ENCODE measurements at places on chromosomes 1 and 21. TPM values are rescaled to one million over a fixed set of nuclear protein-coding genes. Genes with fewer than 3 reads are reported as not detected.
A peak's percentile ranks its signal among the peaks of the same experiment; 100 is the strongest.

DNA sequence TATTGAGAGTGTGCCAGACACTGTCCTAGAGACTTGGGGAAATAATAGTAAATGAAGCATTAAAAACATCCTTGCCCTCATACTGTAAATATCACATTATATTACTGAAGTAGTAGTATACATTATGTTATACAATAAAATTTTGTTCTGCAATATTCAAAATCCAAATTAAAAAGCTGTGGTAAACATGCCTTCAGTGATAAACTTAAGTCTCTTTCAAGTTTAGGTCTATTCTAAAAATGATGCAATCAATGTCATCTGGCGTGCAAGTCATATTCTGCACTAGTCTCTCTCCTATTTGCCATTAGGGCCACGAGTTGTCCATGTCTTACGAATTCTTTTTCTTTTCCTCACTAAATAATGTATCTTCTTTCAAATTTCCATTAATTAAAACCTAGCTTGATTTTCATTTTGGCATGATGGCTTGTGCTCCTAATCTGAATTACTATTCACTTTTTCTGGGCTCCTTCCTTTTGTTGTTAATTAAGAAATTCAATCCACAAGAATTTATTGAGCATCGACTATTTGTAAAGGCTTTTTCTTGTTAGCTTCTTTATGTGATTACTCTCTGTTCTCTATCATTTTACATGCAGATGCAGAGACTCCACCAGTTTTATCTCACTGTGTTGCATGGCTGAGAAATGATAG, 130.7 kb downstream of the COQ8A start:
- DNase-seq, result peak; percentile 25

Gene ATP6V1G3
- total RNA-seq, result 0.43 TPM

Gene NRDC
- total RNA-seq, result 112 TPM

DNA sequence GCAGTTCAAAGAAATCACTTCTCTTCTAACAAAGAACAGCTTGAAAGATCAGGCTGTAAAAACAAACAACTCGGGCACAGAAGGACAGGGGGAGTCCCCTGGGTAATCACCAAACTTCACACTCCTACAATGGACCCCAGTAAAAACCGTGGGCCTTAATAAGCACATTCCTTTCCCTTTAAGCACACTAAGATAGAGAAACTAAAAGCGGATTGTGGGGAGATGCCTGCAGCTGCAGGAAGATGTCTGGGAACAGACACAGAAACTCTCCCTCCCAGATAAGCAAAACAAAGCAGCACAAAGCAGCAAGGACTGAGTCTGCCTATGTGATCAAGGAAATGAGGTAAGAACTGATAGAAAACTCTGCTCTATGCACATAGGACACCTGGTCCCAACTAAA, 37.6 kb upstream of the CTBS start:
- peak; percentile 50 for DNase-seq

DNA sequence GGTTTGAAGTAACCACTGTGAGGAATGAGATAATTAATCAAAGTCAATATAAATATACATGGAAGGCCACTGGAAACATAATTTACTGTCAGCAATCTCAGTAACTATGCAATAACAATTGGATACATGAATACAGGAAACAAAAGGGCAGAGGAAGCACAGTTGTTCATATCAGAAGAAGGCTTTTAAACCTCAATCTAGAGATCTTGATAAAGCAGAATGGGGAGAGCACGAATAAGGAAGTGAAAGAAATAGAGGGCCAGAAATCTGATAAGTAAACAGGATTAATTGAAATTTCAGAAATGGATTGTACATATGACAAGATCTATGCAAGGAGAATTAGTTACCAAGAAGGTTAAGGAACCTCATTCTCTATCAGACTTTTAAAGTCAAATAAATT, 93.0 kb downstream of the EVI5 start:
- DNase-seq, result no peak

DNA sequence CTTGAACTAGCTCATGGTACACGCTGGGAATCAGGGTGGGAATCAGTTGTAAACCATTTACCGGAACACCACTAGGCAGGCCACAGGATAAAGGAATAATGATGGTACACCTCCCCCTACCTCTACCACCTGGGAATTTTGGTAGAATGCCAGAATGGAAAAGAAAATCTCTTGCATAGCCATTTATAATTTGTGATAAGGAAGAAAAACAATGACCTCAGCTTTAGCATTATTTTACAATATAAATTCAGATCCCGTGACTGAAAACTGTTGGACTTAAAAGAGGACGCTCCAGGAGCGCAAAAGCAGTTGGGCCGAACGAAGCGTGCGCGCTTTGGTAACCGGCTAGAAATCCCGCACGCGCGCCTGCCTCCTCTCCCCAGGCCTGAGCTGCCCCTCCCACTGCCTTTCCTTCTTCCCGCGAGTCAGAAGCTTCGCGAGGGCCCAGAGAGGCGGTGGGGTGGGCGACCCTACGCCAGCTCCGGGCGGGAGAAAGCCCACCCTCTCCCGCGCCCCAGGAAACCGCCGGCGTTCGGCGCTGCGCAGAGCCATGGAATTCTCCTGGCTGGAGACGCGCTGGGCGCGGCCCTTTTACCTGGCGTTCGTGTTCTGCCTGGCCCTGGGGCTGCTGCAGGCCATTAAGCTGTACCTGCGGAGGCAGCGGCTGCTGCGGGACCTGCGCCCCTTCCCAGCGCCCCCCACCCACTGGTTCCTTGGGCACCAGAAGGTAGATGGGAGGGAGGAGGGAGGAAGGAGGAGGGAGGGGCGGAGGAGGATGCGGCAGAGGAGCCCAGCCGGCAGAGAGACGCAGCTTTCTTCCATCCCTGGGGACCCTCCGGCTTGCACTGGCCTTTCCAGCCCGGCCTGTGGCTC, at the start of gene CYP4X1:
CYP4X1 (plus strand) TSS at position 402 of the 873 bp plus-strand sequence; CDS start at position 551, 149 bp downstream.
- DNase-seq, result no peak

GRCh38 chr1:163820226-163820625, 498.5 kb downstream of the NUF2 start:
- DNase-seq, result no peak

Gene NBPF20
- 2.6 TPM for total RNA-seq

Gene GJA4
- total RNA-seq, result not detected

GRCh38 chr1:168372307-168372706, 91.6 kb downstream of the TBX19 start:
- no peak for DNase-seq

DNA sequence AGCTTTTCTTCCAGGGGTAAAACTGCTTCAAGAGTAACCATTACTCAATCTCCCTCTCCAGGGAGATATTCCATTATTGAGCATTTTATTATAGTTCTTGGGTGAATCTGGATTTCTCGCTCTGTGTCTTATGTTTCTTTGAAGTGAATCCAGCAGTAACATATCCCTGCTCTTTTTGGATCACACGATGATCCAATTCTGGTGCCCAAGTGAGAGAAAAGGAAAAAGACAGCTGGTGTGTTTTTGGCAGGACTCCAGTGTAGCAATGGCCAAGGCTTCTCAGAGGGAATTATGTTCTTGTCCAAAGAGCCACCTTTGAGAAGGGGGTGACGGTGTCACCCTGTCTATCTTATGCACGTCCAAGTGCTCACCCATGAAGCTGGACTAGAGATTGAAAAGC, 140.3 kb upstream of the ERRFI1 start:
- no peak for DNase-seq

Gene KRTAP12-2
- not detected for total RNA-seq

DNA sequence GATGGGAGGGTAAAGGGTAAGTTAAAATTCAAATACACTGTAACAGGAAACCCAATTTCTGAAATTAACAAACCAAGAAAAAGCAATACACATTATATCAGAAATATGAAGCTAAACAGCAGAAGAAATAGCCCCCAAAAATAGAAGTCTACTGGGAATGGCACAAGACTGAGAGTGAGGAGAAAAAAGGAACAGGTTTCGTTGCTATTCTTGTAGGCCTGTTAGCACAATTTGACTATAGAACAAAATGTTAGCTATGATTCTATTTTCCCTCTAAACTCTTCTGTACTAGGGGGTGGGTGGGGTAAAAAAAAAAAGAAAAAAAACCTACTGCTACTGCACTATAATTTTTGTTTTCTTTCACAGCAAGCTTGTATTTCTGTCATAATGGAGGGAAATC, 12.5 kb downstream of the RBBP5 start:
- DNase-seq, result no peak

Gene SERINC2
- total RNA-seq, result 21.2 TPM

DNA sequence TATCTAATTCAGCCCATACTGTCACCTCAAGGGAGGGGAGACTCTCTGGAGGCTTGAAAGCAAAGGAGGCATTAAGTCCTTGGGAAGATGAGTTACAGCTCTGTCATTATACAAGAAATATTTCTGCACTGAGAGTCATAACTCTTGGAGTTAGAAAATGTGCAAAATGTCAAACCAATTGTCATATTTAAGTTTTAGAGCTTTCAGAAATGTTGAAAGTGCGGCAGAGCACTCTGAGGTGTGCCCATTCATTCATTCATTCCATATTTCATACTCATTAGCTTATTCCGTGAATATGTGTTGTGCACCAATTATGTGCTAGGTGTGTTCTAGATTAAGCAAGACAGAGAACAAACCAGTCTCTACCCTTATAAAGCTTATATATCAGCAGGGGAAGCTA, 87.1 kb downstream of the HUNK start:
- no peak for DNase-seq

Gene LRRC53
- not detected for total RNA-seq

Gene LRRC38
- total RNA-seq, result not detected

GRCh38 chr1:77639056-77639455, 43.4 kb downstream of the ZZZ3 start:
- peak; percentile 17 for DNase-seq

DNA sequence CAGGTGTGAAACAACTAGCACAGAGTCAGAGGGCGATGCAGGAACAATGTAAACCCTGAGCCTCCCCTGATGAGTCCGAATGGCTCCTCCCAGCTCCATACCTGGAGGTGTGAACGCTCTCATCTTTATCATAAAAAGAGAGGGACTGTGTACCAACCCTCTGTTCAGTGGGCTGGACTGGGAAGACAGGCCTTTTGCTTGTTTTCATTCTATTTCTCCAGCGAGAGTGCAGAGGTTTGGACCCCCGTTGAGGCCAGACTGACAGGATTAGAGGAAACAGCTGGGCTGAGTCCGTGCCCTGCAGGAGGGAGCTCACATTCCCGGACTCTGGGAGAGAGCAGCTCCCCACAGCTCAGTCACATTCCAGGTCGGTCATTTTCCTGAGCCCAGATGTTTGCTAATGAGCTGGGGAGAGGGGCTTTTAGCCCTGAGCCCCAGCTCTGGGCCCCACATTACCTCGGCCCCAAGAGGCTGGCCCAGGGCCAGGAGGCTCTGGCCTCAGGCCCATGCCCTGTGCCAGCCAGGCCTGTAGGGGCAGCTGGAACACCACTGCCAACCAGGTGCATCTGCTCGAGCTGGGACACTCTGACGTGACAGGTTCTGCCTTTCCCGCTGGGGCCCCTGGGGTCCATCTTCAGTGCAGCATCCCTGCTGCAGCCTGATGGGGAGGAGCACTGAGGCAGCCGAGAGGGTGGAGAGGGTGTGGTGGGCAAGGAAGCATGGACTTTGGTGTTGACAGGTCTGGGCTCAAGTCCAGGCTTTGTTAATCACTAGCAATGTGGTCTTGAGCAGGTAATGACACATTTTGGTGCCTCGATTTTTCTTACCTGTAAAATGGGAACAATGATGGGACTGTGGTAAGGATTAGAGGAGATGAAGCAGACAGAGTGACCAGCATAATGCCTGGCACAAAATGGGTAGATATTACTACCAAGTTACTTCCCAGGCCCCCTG, 3.5 kb upstream of the NBL1 start:
- peak; percentile 59 for DNase-seq

GRCh38 chr1:205226868-205227583, 720 bp upstream of the TMCC2 start:
- DNase-seq, result peak; percentile 14

DNA sequence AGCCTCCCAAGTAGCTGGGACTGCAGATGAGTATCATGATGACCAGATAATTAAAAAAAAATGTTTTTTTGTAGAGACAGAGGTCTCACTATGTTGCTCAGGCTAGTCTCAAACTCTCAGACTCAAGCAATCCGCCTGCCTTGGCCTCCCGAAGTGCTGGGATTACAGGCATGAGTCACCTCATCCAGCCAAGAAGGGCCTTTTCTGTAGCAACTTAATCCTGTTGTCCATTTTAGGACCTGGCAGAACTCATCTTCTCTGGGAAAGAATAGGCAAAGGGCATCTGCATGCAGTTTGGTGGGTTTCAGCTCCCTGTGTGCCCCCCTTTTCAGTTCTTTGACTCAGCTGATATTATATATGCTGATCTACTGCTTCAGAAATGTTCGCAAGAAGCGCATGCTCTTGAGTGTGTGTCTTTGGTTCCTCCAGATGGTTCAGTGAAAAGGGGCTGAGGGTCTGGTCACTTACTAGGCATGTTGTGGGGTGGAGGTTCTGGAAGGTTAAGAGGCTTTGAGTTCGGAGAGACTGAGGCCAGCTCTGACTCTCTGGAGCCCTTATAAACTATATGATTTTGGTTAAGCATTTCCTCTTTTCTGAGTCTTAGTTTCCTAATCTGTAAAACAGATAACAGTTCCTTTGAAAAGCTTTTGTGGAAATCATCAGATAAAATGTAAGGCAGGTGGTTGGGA, 19.4 kb upstream of the SRSF4 start:
- peak; percentile 51 for DNase-seq

Gene FBXO2
- total RNA-seq, result 4.3 TPM

DNA sequence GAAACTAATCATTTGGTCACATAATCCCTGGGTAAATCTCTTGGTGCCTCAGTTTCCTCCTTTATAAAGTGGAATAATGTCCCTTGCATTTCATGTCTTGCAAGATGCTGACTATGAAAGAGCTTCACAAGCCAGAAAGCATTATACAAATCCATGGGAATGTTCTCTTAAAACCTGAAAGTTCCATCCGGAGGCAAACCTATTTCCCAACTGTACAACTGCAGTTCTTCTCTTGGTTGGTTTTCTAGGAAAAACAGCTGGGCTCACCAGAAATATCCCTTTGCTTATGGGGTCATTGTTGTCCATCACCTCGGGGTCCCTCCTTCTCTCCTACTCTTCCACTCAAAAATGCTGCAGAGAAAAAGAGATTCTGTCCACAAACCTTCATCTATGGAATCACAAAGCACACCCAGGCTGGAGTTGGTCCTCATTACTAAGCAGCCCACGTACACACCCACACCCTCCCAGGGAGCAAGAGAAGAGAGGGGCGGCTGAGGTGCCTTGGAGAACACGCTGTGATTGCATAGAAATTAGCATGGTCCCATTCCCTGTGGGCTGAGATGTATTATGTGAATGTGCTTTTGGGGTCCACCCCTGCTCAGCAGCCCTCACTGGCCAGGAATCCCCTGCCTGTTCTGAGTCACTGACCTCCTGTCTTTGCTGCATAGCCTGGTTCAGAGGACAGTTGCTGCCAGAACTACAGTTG, 5.0 kb upstream of the PLXNA2 start:
- DNase-seq, result no peak

Gene ITPKB
- total RNA-seq, result 2.6 TPM

DNA sequence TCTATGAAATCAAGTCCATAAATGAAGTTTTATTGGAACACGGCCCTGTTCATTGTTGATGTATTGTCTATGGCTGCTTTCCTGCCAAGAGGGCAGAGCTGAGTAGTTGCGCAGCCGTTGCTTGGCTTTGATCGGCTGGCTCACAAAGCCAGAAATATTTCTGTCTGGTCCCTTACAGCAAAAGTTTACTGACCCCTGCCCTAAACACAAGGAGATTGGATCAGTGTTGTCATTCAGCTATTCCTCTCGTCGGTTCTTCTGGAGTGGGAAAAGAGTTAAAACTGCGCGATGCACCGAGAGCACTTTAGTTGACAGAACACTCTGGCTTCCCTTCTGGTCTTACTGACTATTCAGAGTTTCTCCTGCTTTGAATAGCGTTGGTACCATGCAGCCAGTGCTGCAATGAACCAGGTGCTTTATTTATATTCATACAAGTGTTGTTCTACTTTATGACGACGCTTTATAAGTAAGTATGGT, 868 bp downstream of the ZBTB40 start:
- no peak for DNase-seq

GRCh38 chr1:176774224-176774623, 311.2 kb downstream of the PAPPA2 start:
- DNase-seq, result no peak
